Lung (tissue), 17 donors: ENCODE measurements at places on chromosomes 13 and 19. TPM values are rescaled to one million over a fixed set of nuclear protein-coding genes. Genes with fewer than 3 reads are reported as not detected.

The GMIP gene
- 13.1 TPM for total RNA-seq

The ADGRE3 gene
- 2.1 TPM for total RNA-seq

The CHAF1A gene
- 16.7 TPM for total RNA-seq

The SLC25A41 gene
- total RNA-seq = not detected

The PCSK4 gene
- 7.9 TPM for total RNA-seq

The ZNF563 gene
- total RNA-seq = 3.2 TPM

The ITGBL1 gene
- total RNA-seq = 1.1 TPM

The ZNF471 gene
- 14.4 TPM for total RNA-seq

The CDC16 gene
- 51.7 TPM for total RNA-seq

The MAST1 gene
- 0.55 TPM for total RNA-seq

The TNFSF9 gene
- total RNA-seq = 1.00 TPM

The CCDC122 gene
- 6.3 TPM for total RNA-seq
